ENCODE measurements at places on chromosomes 7 and 10.

DNA sequence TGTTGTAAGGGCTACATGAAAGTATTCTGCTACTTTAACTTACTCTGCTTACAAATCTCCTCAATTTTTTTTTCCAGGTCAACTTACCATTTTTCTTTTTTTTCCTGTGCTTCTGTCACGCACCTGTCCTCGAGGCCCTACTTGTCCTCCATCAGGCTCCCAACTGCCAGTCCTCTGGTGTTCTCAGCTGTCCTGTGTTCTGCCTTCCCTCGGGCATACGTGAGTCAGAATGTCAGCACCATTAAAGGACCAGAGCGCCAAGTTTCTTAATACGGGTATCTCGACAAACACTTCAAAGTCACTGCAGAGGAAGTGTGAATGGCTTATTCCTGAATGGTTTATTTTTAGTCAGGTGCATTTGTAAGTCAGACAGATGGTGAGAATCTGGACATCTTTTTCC lies at the start of gene TEX47:
Gene TEX47, minus strand, starts transcription at position 185 of the 400 bp plus-strand sequence. CDS start 795 bp downstream, outside the sequence.
- no peak for DNase-seq

- DNase-seq = peak; percentile 29
Measured at GRCh38 chr7:148264933-148265557, 325.5 kb upstream of the C7orf33 start.

DNA sequence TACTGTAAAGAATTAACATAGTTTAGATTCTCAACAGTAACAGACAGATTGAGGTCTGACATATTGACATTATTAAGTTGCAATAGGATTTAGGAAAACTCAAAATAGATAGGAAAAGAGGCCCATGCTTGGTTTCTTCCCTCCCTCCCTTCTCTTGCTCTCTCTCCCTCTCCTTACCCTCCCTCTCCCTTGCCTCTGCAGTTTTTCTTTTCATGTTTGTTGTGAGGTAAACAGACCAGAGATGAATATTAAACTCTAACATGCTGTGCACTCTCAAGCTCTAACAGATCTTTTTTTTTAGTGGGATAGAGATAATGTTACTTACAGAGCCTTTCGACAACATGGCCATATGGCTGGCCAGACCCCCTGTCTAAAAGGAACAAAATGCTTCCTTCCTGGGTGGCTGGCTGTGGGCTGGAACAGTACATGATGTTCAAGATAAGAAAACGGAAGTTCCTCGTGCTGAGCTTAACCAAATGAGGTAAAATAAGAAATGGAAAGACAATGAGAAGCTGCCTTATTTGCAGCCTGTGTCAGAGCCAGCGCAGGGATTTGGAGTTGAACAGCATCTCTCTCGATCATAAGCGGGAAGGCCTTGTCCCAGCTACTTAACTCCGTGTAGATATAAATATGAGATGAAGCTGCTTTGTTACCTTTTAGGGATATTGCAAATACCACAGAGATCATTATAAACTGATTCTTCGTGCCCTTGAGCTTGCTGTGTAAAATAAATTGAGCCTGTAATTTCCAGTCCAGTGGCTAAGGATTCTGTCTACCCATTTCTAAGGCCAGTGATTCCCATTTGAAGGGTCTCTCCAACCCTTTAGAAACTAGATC lies 391.9 kb upstream of the NPVF start:
- DNase-seq = peak; percentile 24

GRCh38 chr10:43685744-43686143 lies 37.1 kb upstream of the ZNF32 start:
- no peak for DNase-seq

GRCh38 chr10:4522296-4523000 lies 303.6 kb upstream of the AKR1E2 start:
- DNase-seq = no peak

- DNase-seq = no peak
Measured at GRCh38 chr10:120789303-120790203, 61.6 kb upstream of the WDR11 start.

DNA sequence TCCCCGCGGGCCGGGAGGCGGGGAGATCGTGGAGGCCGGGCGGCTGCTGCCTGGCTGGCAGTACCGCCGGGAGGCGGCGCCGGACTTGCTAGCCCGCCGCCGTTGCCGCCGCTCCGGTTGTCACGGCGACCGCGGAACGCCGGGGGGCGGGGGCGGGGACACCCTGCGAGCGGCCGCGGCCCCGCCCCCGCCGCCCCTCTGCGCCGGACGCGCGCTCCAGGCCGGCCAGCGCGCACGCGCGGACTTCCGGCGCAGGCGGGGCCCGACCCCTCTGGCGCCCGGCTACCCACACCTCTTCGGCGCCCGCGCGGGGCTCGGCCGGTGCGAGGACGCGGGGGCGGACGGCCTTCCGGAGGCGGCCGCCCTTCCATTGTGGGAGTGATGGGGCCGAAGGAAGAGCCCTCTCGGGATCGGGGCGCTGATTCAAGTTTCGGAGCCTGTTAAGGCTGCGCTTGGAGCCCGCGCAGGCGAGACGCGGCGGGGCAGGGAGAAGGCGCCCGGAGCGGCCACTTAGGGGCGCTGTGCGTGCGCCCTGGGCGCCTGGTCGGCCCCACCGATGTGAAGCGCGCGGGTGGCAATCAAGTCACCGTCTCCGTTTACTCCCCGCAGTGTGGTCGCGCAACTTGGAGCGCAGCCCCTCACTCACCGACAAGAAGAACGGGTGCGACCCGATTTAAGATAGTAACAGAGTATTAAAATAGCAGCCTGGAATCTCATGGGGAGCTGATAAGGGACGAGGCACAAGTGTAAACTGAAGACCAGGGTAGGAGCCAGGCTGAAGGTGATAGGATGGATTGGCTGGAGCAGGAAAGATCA lies 449 bp upstream of the DPY19L1 start:
- DNase-seq = peak; percentile 94

DNA sequence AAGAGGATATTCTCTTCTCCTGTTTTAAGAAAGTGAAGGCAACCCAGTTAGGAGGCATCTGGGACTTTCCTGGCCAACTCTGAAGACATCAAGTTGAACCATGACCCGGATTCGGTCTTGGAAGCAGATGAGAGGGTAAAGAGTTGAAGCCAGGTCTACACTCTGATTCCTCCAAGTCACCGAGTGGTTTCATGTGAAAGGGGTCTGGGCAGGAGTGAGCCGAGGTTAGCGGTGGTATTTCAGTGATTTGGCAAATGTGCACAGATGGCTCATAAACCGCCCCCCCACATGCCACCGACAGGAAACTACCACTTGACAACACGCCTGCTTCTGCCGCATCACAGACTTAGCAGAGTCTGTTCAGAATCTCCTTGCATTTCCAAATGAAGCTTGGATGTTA lies 11.4 kb upstream of the REPIN1 start:
- no peak for DNase-seq

GRCh38 chr7:128939861-128940410 lies 2.2 kb downstream of the IRF5 start:
- DNase-seq = no peak

GRCh38 chr10:63229161-63229560 lies 96.0 kb downstream of the NRBF2 start:
- DNase-seq = no peak

- DNase-seq = no peak
Measured at GRCh38 chr10:49298983-49299815, at the start of gene C10orf71. Gene C10orf71 (plus strand): TSS chr10:49299170. CDS start chr10:49322546, 23,376 bp downstream.

DNA sequence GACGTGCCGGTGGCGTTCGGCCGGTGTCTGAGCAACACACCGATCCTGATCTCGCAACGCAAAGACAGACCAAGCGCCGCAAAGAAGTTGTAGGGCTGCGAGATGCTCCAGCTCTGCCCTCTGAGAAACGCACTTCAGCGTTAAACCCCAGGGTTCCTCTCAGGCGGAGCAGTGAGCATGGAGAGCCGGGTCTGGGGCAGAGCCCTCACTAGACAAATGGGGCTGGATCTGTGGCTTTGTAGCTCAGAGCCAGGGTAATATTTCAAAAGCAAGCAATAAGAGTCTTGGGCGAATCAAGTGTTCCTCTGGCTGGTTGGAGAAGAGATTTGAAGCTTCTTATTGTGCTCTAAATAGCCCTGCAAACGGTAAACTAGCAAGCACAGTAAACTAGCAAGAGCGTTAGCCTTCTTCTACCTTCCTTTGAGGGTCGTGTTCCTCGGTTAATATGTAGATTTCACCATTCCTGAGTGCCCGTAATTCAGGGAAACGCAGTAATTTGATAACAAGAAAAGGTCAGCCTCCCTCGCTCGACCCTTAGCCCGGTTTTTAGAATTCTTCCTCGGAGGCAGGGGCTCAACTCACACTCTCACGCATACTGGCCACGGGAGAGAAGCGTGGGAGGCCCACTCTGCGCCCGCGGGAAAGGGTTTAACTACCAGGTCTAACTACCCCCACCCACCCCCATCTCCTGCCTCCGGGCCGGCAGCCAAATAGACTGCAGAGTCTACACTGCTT lies 6.7 kb downstream of the SKAP2 start:
- DNase-seq = no peak

DNA sequence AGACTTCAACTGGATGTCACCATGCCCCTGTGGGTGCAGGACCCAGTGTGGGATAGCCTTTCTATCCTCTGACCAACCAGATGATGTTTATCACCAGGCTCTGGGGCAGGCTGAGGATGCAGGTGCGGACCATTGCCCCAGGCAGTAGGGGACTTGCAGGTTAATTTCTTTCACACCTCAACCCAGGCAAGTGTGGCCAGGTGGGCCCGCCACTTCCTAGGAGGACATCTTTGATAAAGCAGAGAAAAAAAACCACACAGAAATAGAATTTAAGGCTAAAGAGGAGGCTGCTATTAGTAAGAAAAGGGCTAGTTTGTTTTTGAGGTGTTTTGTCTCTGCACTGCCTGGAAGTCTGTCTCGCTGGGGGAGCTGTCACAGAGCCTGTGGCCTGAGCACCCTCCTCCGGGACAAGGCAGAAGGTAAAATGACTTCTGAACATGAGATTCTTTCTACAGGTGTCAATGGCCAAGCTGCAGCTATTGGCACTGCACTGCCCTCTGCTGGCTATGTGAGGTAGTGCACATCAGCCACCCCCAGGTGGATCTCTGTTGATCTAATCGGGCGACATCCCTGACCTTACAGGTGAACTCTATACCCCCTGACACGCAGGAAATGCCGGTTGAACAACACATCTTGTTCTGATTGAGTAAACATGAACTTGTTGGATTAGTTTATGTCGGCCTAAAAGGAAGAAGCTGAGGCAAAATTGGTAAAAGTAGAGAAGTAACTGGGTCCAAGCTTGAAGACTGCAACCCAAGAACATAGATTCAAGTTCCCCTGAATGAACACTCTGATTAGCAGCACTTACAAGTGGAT lies 21.0 kb downstream of the UPP1 start:
- peak; percentile 68 for DNase-seq

- no peak for DNase-seq
Measured at GRCh38 chr10:37478381-37478780, 353.0 kb downstream of the ANKRD30A start.

- DNase-seq = no peak
Measured at GRCh38 chr7:111516612-111517011, 45.7 kb downstream of the IMMP2L start.

DNA sequence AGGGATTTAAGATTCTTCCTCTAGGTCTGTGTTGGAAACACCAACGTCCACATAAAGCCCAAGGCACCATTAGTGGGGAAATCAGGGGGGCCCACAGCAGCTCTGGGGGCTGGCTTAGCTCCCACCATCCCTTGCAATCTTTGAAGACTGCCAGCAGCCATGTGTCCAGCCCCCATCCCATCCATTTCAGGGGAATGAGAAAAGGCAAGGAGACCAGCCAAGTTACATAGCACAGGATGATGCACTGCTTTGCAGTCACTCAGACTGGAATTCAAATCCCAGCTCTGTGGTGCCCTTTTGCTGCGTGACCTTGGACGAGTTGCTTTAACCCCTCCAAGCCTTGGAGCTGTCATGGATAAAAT lies 108.9 kb upstream of the ZMIZ1 start:
- no peak for DNase-seq

GRCh38 chr7:134698481-134698880 lies 51.8 kb downstream of the BPGM start:
- no peak for DNase-seq

DNA sequence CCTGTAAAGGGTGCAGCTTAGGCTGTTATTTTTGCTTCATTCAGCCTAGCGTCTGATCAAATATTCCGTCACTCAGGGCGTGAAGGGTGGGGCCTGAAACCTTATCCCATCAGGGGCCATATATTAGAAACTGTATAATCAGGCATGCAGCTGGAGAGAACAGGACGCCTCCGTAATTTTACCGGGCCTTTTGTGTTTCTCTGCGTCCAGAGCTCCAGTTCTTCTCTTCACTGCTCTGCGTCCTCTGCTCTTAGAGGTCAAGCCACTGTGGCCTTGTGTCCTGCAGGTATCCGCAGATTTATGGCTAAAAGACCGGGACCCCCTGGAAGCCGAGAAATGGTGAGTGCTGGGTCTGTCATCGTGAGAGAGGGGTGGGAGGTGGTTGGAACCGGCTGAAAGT lies at the start of gene ZNF735:
Gene ZNF735, plus strand, starts transcription at position 301 of the 400 bp plus-strand sequence. Its CDS starts 0 bp downstream, at position 301.
- no peak for DNase-seq

DNA sequence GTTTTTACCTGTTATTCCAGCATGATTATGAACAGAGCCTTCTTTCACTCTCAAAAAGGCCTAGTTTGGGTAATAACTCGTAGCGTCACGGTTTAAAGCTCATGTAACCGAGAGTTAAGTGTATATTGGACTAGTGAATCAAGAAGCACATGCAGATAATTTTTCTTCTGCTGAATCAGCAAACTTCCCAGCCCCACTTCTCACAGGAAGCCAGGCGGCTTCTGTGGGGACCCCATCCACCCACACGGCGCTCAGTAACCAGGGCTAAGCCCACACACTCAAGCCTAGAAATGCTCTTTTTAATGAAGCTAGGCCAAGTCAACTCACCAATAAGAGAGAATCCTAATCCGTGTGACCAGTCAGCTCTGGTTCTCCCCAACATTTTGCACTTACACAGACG lies 191.2 kb upstream of the MGMT start:
- no peak for DNase-seq

DNA sequence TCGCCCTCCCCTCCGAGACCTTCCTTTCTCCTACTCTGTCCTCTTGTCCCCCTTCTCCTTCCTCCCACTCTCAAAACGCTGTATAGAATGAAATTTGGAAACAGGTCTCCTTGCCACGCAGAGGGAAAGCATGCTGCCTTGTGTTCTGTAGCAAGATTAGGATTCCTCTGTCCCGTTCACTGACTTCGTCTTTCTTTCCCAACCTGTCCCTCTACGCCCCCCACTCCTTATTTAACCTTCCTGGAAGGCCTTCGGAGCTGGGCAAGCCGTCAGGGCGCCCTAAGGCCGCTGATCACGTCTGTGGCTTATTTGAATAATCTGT lies 1.3 kb downstream of the HOXA9 start:
- DNase-seq = no peak

GRCh38 chr7:41046221-41046761 lies 656.6 kb downstream of the INHBA start:
- no peak for DNase-seq

GRCh38 chr10:123229927-123230630 lies 75.9 kb downstream of the BUB3 start:
- DNase-seq = no peak

DNA sequence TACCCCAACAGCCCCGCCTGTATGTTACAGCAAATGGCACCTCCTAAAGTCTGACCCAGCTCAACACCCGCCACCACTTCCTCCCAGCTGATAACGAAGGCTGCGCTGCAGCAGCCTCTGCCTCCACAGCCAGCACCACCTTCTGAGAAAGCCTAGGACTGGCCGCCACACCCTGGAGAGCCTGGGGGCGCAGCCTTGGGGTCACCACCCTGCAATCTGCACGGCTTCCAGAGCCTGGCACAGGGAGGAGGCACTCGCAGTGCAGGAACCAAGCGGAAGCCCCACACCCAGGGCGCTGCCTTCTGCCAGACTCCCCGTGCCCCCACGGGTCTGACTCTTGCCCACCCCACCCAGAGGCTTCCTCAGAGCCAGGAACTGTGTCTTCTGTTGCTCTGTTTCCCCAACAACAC lies 112.5 kb downstream of the MAD1L1 start:
- DNase-seq = no peak

Data from midbrain (tissue), 1 donor.